T-helper 22 cell (primary cell): ENCODE measurements at places on chromosomes 3 and 15.

- no peak for DNase-seq
Observed at GRCh38 chr15:89409184-89410038, 74.8 kb upstream of the POLG start.

- DNase-seq = no peak
Observed at GRCh38 chr3:67094167-67094566, 96.1 kb downstream of the KBTBD8 start.

GRCh38 chr3:190217081-190217480, 96.4 kb upstream of the P3H2 start:
- DNase-seq = no peak

- no peak for DNase-seq
Observed at GRCh38 chr3:176032043-176032442, 1165.2 kb downstream of the TBL1XR1 start.

DNA sequence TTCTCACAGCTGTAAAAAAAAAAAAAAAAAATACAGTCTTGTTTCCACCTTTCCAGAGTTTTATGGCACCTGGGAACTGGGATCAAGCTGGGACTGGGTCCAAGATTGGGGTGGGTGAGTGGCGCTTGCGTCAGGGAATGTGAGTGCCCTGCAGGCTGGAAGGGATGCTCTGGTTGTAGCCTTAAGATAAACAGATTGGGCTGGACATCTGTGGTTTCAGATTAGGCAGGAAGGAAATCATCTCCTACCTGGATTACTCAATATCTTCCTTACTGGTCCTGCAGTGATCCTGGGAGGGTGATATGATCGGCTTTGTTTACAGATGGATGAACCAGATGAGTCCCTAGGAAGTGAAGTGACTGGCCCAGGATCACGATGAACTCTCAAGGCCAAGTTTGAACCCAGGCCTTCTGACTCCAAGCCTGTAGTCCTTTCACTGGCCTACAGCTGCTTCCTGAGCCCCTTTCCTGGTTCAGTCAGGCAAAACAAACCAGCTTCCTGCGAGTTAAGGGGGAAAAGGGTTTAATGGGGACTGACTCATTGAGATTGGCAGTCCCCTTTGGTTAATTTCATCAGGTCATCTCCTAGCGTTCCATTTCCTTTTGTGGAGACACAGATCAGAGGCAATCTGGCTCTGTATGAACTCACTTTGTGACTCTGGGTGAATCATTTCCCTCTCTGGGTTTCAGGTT, 179.8 kb downstream of the THSD4 start:
- DNase-seq = no peak

DNA sequence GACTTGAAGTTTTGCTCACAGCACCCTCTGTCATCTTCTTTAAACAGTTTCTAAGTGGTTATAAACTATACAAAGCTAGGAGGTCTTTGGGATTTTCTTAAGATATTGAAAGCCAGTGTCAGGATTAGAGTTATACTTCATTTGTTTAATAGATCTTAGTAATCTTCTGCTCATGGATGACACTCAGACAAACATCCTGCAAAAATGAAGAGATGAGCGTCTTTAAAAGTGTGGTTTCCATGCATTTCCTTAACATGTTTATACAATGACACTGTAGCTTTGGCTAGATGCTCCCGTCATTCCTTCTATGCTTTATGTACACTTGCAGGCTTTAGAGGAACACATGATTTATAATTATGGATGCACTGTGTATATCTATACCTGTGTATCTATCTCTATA, 182.2 kb downstream of the NAALADL2 start:
- no peak for DNase-seq

GRCh38 chr3:45236964-45237363, 10.9 kb upstream of the TMEM158 start:
- DNase-seq = no peak

GRCh38 chr15:74431645-74432044, 2.1 kb downstream of the SEMA7A start:
- DNase-seq = no peak

GRCh38 chr15:87269566-87269965, 987.0 kb downstream of the NTRK3 start:
- no peak for DNase-seq

- DNase-seq = no peak
Observed at GRCh38 chr3:48402907-48403306, 27.0 kb downstream of the PLXNB1 start.

GRCh38 chr3:160090653-160091052, 102.0 kb downstream of the IL12A start:
- no peak for DNase-seq

DNA sequence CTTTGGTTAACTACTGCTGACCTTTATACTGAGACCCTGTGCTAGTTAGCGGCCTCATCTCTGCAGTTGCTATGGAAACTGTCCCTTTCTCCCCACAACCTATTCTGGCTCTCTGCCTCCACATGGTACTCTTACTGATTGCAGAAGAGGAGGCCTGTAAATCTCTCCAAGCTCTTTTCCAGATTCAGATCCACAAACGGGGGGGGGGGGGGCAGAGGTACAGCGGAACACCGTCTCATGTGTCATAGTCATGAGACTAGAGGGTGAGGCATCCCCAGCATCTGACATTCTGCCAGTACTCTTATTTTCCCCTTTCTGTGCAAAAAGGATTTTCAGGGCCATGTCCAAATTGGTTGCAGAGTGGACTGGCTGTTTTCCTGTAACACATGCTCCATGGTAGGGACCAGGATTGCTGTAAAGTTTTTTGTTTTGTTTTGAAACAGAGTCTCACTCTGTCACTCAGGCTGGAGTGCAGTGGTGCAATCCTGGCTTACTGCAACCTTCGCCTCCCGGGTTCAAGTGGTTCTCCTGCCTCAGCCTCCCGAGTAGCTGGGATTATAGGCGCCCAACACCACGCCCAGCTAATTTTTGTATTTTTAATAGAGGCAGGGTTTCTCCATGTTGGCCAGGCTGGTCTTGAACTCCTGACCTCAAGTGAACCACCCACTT, 8.3 kb upstream of the MAP1A start:
- no peak for DNase-seq

GRCh38 chr3:136910697-136911096, 47.1 kb upstream of the IL20RB start:
- no peak for DNase-seq

GRCh38 chr3:110628650-110629301, 442.8 kb upstream of the NECTIN3 start:
- DNase-seq = no peak

DNA sequence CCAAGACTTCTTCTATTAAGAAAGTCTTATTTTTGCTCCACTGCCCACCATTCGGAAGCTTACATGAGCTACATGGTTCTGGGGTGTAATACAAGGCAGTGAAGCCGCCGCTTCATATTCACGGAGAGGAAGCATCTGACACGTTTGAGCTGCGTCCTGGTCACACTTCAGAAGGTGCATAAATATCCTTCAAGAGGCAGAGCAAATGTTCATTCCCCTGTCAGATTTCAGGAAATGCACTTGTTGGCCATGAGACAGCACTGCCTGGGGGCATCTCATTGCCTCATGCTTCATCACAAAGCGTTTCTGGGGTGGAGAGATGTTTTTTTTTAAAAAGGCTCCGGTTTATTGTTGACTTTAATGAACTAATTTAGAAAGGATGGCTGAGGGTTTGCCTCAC, 119.9 kb downstream of the CADPS start:
- DNase-seq = no peak

DNA sequence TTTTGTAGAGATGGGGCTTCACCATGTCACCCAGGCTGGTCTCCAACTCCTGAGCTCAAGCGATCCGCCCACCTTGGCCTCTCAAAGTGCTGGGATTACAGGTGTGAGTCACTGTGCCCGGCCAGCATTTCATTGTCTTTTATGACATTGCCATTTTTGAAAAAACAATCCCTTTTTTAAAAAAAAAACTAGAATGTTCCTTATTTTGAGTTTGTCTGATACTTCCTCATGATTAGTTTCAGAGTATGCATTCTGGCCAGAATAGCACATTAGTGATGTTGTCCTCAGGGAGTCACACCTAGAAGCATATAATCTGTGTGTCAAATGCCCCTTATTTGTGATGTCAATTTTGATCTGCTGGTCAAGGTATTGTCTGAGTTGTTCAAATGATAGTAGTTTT, 21.2 kb upstream of the NMD3 start:
- no peak for DNase-seq

DNA sequence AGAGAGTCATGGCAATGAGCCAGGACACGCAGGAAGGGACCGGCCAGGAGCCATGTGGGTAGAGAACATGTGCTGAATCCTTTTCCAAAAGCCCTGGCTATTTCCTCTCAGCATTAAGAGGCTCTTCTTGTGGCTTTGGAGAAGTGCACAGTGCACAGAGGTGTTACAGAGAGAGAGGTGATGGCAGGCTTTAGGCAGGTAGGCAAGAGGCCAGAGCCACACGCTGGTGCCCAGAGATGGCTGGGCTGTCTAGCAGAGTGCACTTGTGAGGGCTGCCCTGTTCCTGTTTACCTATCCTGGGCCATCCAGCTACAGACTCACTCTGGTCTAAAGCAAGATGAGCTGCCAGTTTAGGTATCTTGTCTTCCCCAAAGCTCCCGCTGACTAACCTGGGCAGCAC, 402.6 kb downstream of the OCA2 start:
- no peak for DNase-seq

- no peak for DNase-seq
Observed at GRCh38 chr3:100299016-100299415, 35.5 kb upstream of the NIT2 start.

GRCh38 chr15:63968700-63969099, 77.6 kb downstream of the DAPK2 start:
- DNase-seq = no peak

GRCh38 chr15:49265911-49266310, 95.9 kb downstream of the GALK2 start:
- DNase-seq = no peak

- no peak for DNase-seq
Observed at GRCh38 chr3:108089579-108089978, 1.3 kb downstream of the CD47 start.

- no peak for DNase-seq
Observed at GRCh38 chr3:123026565-123027291, 835 bp downstream of the SEMA5B start.

GRCh38 chr3:127070776-127071175, 87.9 kb downstream of the PLXNA1 start:
- no peak for DNase-seq

- DNase-seq = no peak
Observed at GRCh38 chr3:47908744-47909143, 105.8 kb downstream of the DHX30 start.

DNA sequence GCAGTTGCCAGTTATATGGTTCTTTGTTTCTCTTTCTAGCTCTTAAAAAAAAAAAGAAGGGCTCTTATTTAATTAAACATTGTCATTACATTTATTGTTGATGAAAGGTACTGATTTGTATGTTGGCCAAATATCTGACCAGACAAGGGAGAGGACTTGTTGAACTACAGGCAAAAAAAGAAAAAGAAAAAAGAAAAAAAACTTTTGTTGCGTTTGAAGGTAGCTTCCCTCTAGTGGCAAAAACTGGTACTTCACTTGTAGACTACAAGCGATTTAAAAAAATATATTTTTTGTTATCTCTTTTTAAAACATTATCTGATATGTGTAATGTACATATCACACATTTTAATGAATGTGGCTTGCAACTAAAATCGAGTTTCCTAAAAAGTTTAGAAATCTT, 280.6 kb downstream of the ROBO2 start:
- DNase-seq = no peak

DNA sequence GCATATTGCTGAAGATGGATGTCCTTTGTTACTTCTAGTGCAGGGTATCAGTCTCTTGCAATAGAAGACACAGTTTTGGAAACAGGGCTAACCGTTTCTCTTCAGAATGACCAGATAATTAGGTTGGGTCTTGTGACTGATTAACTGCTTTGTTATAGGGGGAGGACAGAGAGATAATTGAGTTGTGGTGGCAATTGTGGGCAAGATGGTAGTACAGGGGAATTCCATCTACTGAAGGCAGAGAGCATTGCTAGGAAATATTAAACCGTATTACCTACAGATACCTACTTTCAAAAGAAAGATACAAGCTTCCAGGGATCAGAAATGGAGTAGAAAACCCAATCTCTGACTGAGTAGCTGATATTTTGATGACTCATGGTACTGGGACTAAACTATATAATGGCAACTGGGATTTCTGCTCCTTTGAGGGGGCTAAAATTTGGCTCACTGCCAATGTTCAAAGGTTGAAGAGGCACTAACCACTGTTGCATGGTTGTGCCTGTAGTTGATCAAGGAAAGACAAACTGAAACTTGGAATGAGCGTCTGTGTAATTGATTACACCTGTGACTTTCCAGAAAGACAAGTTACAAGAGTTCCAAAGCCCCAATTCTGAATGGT, 4.2 kb downstream of the PRR23B start:
- DNase-seq = no peak
